LoVo (cell line): ENCODE measurements at places on chromosomes 13 and 19.
A peak's percentile ranks its signal among the peaks of the same experiment; 100 is the strongest.

DNA sequence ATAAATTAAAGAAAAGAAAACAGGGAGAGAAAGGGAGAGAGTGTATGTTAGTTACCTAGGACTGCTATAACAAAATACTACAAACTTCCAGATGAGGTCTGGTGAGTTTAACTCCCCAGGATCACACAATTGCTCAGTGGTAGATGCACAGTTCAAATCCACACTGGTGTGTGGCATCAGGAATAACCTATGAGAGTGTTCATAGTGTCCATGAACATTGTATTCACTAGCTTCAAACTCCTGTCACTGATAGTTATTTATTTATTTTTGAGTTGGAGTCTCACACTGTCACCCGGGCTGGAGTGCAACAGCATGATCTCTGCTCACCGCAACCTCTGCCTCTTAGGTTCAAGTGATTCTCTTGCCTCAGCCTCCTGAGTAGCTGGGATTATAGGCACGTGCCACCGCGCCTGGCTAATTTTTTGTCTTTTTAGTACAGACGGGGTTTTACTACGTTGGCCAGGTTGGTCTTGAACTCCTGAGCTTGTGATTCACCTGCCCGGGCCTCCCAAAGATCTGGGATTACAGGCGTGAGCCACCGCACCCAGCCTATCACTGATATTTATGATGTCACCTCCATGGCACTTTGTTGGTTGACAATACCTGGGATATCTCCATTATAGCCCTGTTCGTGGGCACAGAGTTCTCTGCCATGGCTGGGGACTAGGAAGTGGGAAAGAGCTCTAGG is at the start of gene NFILZ:
Gene NFILZ, plus strand, starts transcription at position 638 of the 688 bp plus-strand sequence. CDS start 46,133 bp downstream, outside the sequence.
- DNase-seq, result no peak

GRCh38 chr13:73367886-73368285 is 309.1 kb downstream of the KLF5 start:
- DNase-seq, result peak; percentile 41

DNA sequence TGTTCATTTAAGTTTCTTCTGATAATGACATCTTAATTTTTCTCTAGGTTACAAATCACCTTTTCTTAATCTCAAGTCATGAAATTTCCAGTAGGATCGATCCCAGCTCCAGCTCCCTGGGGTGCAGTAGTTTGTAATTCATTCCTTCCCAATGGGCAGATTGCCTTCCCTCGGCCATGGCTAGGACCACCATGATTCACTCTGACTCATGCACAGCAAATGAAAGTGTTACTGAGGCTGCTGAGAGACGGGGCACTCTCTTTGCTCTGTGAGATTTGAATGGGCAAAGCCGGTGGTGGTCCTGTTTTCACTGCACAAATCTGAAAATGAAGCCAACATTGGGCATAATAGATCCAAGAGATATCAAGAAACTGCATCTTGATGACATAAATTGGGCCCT is 202.8 kb upstream of the IRS2 start:
- no peak for DNase-seq

GRCh38 chr13:100542826-100543156 is 45.8 kb downstream of the GGACT start:
- DNase-seq, result peak; percentile 9

DNA sequence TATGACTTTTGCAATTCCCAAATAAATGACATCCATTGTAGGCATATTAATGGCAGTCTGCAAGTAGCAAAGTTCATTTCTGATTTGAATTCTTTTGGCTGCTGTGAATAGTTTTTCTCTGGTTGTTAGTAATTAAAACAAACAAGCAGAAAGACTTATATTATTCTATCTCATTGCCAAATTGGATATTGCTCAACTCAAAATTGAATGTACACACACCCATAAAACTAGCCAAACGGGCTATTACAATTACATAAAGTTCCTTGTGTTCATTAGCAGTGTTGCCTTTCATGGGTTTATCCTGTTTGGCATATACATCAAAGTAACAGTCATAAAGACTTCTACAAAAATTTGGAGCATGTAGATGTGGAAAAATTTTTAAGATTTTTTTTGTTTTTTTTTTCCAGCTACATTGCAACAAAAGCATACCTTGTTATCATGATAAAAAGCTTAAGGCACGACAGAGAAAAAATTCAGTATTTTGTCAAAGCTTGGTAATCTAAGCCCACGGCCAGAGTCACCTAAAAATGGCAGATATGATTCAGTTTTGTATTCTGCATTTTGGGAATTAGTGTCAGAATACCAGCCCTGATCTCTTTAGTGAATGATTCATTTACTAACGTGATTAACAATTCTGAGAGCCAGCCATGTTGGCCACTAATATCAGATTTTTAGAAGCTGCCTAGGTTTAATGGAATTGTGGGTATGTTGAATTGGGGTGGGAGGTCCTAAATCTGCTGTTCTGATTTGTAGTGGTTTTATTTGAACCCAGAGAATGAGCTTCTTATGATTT is 108.4 kb downstream of the KLF5 start:
- peak; percentile 82 for DNase-seq

DNA sequence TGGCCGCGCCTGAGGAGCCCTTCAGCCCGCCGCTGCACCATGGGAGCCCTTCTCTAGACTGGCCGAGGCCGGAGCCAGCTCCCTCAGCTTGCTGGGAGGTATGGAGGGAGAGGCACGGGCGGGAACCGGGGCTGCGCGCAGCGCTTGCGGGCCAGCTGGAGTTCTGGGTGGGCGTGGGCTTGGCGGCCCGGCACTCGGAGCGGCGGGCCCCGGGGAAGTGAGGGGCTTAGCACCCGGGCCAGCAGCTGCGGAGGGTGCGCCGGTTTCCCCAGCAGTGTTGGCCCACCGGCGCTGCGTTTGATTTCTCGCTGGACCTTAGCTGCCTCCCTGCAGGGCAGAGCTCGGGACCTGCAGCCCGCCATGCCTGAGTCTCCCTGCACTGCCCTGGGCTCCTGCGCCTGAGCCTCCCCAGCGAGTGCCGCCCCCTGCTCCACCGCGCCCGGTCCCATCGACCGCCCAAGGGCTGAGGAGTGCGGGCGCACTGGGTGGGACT is 1890.0 kb upstream of the PCDH20 start:
- no peak for DNase-seq

DNA sequence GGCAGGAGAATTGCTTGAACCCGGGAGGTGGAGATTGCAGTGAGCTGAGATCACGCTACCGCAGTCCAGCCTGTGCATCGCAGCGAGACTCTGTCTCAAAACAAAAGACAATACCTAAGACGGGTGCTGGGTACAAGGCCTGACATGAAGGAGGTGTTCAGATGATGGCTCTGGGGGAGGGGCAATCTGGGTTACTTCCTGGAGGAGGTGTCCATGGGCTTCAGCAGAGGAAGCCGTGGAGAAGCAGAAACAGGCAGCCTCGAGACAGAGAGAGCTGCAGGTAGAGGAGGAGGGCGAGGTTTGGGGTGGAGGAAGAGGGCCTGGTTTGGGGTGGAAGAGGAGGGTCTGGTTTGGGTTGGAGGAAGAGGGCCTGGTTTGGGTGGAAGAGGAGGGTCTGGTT is 3.6 kb downstream of the MISP start:
- no peak for DNase-seq

DNA sequence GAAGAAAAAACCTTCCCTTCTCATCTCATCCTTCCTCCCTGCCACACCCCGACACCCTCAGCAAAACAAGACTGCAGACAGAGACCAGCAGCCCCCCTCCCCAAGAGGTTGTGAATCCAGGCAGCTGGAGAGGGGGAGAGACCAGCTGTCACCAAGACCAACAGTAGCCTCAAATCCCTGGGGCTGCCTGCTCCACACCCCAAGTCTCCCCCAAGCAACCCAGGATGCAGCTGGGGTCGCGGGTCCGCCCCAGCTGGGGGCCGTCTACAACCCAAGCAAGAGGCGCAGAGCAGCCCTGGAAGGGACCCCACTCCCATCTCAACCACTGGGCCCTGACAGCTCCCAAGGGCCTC is 7.1 kb downstream of the KLF16 start:
- DNase-seq, result no peak

DNA sequence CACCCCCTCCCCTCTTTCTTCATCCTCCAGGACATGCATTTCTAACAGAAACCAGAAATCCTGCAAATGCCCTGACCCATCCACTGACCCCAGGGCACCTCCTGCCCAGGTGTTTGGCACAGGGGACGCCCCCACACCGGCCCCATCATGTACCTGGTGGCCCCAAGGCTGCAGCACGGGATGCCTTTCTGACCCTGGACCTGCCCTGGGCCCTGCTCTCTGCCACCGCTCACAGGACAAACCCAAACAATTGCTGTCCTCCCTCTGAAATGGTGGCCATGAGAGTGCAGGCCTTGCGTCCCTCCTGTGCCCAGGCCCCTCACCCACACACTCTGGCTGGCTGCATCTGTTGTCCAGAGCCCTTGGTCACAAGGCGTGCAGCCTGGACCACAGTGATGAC is 12.1 kb downstream of the SCGB2B2 start:
- DNase-seq, result no peak

- DNase-seq, result no peak
Measured at GRCh38 chr13:30022256-30022655, 171.8 kb upstream of the UBL3 start.

DNA sequence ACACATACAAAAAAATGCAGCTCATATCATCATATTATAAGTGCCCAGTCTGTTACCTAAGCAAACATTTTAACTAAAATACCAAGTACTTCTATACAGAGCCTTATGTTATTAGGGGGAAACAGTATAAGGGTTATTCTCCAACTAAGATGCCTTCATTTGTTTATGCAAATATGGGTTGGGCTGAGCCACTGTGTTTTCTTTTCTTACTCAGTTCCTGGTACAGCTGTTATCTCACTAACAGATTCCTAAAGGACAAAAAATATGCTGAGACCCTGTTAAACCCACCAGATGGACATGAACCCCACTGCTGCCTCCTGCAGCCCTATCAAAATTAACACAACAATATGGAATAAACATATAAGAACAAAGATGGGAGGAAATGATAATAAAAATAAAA is 34.5 kb upstream of the SMAD9 start:
- DNase-seq, result no peak

DNA sequence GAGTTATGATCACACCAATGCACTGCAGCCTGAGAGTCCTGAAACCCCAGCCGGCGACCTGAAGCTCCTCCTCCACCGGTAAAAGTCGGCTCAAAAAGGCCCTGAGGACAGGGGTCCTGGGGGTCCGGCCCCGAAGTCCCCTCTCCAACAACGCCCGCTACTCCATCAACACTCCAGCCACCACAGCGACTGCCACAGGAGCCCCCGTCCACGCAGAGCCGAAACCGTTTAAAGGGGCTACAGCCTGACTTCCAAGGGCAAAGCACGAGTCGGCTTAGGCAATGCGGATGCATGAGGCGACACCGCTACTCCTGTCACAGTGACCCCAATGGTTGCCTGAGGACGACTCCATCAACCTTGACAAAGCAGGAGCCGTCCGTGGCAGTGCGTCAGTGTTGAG is 22.9 kb upstream of the ZNF420 start:
- no peak for DNase-seq

DNA sequence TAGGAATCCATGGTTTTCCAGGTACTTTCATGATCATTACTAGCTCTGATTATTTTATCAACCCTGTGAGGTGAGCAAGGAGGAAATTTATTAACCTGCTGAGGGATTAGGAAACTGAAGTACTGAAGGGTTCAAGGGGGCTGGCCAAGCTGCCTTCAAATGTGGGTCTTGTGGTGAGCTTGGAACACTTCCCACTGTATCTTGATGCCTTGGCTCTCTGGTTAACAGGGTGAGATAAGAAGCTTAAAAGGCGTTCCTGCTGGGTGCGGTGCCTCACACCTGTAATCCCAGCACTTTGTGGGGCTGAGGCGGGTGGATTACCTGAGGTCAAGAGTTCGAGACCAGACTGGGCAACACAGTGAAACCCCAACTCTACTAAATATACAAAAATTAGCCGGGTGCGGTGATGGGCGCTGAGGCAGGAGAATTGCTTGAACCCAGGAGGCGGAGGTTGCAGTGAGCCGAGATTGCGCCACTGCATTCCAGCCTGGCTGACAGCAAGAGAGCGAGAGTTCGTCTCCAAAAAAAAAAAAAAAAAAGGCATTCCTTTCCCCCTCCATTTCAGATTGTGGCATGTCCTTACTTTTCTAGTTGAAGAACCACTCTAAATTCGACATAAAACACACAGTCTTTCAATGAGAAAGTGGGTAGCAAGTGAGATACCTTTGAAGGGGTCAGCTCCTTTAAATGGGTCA is 70.2 kb downstream of the KLF2 start:
- no peak for DNase-seq

GRCh38 chr19:2327773-2328400 is 499 bp downstream of the LSM7 start:
- peak; percentile 86 for DNase-seq

GRCh38 chr13:41457589-41458186 is 338 bp downstream of the RGCC start:
- no peak for DNase-seq
